Activated B cell treated with CpG ODN at 0.5 μM for 24 hours (primary cell): ENCODE measurements at places on chromosomes 3 and 15. TPM values are rescaled to one million over a fixed set of nuclear protein-coding genes. Genes with fewer than 3 reads are reported as not detected.

The LRRC31 gene
- not detected in 2 replicates for total RNA-seq

The ARF4 gene
- 43.0 and 45.1 TPM in 2 replicates for total RNA-seq

The CD200R1L gene
- not detected in 2 replicates for total RNA-seq

The ANKRD34C gene
- not detected in 2 replicates for total RNA-seq

The TIMP4 gene
- total RNA-seq: not detected in 2 replicates

DNA sequence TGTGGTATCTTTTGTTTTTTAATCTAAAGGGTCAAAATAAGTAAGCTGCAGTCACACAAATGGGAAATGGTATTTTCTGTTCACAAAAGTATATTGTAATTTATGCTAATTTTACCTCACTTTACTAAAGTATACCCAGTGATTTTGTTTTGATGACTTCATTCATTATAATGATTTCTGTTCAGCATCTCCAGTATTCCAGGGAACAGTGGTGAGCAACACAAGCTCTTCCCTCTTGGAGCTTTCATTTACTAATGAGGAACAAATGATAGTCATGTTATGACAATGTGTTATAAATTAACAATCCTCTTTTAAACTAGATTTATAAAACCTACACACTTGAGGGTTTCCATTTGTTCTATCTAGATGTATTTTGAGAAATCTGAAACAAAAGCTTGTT lies 20.5 kb upstream of the EIF3J start:
- no peak for DNase-seq

DNA sequence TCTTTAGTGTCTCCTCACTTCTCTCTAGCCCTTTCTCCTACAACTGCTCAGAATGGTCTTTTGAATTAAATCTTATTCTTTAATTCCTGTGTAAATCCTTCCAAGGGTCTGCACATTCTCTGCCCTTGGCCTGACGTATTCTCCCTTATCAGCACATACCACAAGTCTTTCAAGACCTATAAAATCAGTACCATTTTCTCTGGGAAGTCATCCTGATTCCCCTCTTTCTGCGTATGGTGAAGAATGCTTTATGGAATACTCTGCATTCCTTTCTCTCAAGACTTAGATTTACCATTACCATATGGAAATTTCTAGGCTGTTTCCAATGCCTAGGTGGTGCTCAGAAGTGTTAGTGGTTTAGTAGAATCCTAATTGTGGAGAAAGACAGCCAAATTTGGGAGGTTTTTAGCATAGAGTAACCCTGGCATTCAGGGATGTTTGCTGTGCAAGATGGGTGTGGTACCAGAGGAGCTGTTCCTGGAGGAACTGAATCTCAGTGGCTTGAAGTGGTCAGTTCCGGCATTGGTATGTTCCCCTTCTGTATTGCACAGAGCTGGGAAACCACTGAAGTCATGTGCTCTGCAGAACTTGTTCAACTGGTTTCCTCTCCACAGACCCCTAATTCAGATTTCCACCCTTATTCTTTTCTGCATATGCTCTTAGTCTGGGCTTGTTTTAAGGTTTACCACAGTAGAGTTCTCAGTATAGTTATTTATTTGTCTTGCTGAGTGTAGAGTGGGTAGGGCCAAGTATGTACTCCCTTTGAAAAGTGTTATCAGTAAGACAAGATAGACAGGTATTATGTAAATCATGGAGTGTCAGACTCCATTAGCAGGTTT lies 24.5 kb downstream of the IQGAP1 start:
- DNase-seq: no peak

DNA sequence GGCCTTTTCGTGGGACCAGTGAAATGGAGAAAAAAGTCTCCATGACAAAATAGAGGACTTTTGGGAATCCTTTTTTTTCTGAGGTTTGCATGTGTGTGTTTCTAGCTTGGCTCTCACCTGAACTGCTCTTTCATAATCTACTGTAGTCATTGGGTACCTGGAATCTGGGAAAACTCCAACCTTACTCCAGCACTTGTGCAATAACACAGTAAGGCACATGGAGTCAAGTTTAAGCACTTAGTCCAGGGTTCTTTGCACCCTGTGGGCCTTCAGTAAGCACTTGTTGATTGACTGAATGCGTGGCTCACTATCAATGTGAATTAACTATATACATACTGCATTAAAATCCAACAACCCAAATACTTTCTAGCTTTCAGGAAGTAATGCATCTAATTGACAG lies 299.5 kb downstream of the ZBTB20 start:
- no peak for DNase-seq

DNA sequence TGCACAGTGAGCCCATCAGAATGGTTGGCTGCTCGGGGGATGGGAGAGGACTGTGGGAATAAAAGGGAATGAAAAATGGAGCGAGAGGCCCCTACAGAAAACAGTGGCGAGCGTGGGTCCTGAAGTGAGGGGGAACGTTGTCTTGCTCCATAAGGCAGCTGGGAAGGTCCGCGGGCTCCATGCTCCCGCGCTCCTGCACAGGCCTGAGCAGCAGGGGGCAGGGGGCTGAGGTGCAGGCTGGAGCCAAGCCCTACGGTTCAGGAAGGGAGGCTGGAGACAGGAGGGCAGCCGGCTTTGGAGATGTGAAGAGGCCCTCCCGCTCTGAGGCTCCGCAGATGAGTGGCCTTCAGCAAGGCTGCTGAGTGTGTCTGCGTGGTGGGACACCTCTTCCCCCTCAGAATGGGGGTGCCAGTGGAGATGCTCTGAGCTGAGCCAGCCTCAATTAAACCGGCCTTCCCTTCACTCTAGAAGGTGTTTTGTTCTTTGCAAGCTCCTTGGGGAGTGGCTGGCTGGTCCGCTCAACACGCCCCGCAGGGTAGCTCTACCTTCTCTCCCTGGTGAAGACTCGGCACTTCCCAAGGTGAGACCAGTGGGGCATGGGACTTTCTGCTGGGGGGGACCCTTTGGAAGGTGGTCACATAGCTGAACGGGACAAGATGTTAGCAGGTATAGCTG lies 208.0 kb downstream of the XXYLT1 start:
- no peak for DNase-seq

DNA sequence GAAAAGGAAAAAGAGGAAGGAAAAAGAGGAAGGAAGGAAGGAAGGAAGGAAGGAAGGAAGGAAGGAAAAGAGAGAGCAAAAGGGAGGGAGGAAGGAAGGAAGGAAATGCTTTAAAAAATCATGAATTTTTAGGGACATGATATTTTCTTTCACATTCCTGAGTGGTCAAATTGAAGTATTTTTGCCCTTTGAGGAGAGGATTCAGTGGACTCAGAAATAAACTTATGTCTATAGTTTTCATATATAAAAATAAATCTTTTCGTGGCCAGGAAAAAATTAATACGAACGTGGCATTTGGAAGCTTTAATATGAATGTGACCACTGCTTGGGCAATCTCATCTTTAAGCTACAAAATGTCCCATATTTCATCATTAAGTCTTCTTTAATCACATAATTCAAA lies 183.0 kb upstream of the TMCO5A start:
- DNase-seq: no peak

GRCh38 chr3:5784690-5785089 lies 597.2 kb downstream of the EDEM1 start:
- no peak for DNase-seq

DNA sequence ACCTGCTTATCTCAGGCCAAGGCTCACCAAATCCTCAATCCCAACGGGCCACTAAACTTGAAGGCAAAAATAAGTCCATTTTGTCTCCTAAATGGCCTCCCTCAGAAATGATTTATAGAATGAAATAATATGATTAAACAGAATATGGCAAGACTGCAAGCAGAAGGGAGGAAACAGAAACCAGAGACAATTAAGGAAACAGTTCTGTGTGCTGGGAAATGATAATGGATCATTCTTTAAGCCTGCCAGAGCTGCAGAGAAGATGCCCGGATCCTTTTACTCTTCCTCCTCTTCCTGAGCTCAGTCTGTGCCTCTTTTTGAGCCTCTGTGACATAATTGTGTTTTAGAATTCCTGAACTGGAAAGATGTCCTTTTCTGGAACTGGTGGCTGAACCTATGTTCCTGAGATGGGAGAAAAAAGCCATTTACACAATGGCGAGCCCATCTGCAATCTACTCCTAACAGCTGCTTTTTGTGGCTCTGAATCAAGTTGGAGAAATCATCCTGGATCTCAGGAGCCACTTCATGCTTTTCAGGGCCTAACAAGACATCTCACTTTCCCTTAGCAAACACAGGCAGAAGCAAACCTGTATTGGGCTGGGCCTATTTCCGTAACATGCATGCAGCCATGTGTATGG lies 2.8 kb upstream of the ABHD2 start:
- no peak for DNase-seq

- DNase-seq: no peak
Observed at GRCh38 chr3:189467451-189467850, 163.7 kb upstream of the TP63 start.

- no peak for DNase-seq
Observed at GRCh38 chr3:102095383-102095782, 246.1 kb downstream of the NFKBIZ start.

GRCh38 chr15:78034495-78035191 lies 42.9 kb downstream of the TBC1D2B start:
- DNase-seq: peak; percentile 26

DNA sequence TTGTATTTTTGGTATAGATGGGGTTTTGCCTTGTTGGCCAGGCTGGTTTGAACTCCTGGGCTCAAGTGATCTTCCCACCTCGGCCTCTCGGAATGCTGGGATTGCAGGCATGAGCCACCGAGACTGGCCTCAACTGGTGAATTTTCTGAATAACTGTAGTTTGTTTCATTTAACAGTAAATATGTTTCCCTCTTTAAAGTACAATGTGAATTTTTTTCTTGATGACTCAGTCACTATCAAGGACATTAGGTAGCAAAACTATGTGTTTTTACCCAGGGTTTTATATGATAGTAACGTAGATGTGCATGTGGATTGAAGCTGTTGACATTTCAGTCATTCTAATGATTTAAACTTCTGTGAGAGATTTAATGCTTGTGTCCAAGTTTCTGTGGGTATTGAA lies 40.2 kb upstream of the MAPKBP1 start:
- no peak for DNase-seq

DNA sequence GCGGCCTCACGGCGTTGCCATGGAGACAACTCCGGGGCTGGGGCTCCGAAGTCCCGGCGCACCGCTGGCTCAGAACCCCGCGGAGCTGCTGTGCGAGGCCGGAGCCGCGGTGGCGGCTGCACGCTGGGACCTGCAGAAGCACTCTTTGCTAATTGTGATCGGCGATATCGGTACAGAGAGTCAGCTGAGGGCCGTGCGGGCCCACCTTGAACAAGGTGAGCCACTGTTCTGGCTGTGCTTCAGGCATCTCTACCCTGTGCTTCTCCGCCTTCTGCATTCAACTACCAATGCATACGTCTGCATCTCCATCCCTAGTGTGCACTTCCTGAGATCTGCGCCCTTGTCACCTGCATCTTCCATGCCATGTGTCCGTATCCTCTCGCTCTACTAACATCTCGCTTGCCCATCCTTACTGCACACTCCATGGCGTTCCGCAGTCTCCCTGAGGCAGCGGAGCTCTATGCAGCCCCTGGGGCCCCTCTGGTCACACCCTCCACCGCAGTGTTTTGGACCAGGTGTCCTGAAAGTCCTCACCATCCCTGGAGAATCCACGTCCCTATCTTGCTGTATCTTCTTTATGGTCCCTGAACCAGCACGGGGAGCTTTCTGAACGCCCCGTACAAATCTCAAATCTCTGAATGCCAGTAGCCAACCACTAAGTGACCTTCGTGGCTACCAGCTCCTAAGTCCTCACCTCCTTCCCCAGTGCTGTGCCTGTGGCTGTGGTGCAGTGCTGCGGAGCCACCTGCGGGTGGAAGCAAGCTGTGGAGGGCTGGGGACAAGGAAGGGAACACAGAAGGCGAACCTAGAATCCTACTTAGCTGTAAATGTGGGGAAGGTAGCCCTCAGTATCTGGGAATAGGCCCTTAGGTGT lies 6.2 kb upstream of the MAP1A start:
- no peak for DNase-seq

DNA sequence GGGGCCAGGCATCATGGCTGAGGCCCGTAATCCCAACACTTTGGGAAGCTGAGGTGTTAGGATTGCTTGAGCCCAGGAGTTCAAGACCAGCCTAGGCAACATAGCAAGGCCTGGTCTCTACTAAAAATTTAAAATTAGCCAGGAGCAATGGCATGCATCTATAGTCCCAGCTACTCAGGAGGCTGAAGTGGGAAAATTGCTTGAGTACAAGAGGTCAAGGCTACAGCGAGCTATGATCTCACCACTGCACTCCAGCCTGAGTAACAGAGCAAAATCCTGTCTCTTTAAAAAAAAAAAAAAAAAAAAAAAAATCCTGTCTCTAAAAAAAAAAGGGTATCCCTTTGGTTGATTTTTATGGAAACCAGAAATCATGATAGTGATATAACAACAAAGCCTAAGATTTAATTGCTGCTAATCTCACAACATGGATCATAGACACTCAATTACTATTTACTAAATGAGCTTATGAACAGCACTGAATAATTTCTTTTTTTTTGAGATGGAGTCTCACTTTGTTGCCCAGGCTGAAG lies 12.1 kb downstream of the PCLAF start:
- DNase-seq: no peak

- DNase-seq: peak; percentile 45
Observed at GRCh38 chr3:72310419-72311380, 525.8 kb upstream of the PROK2 start.

DNA sequence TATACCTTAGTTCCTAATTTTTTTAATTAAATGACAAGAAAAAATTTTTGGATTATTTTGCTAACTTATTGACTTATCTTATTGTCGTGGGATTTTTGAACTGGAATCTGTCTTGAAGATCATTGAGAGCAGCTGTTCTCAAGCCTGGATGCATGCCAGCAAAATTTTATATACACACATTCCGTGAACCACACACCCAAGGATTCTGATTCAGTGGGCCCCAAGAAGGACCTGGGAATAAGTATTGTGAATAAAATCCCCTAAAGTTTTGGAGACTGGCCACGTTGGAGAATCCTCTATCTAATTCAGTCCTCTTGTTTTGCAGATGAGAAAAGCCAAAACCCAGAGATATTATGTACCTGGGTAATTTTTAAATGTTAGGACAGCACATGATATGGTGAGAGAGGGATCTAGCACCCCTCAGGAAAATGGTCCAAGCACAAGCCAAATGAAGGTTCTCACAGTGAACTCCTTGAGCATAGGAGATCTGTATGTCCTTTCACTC lies 55.2 kb downstream of the UNC13C start:
- DNase-seq: no peak

GRCh38 chr3:134361162-134361835 lies 12.9 kb downstream of the AMOTL2 start:
- DNase-seq: no peak

DNA sequence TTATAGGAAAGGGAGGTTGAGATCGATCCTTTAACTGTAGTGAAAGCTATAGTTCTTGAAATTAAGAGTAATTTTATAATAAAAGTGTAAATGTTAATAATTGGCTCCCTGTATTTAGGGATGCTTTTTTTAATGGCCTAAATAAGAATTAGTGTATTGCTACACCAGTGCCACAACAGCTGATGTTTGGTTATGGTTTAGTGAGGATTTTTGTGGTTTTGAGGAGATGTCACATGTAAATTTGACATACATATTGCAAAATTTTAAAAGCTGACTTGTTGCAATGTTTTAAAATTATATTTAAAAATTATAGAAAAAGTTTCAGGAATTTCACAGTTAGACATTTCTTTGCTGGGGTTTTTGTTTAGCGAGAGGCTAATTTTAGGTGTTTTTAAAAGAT lies 3.9 kb downstream of the TSC22D2 start:
- no peak for DNase-seq
